ENCODE measurements at places on chromosomes 5 and 9.

DNA sequence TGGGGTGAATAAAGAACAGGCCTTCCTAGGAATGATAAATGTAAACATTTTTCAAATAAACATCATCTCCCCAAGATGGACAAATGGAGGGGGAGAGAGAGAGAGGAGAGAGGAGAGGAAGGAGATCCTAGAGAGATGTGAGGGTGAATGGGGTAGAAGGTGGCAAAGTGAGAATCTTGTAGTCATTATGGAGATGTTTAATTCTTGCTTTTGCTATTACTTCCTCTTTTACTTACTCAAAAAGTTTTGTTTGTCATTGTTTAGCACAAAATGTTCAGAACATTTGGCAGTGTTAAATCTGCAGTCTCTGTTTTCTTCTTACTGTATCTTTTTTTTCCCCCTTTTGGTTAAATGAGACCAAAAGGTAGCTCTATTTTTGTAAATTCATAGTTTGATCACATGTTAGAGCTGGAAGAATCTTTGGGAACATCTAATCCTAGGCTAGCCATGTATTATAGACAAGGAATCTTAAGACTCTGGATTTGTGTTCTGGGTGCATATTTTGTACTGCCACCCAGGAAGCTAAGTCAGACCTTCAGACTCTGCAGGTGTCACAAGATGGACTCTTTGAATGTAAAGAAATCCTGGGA is 266.1 kb downstream of the NTRK2 start:
- DNase-seq, result no peak

DNA sequence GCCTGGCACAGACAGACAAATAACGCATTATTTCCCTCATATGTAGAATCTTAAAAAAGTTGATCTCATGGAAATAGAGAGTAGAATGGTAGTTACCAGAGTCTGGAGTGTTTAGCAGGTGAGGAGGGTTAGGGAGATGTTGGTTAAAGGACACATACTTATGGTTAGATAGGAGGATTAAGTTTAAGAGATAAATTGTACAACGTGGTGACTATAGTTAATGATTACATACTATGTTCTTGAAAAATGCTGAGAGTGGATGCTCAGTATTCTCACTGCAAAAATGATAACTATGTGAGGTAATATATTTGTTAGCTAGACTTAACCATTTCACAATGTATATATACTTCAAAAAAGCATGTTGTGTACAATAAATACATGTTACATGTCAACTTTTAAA is 38.0 kb downstream of the CERT1 start:
- no peak for DNase-seq

DNA sequence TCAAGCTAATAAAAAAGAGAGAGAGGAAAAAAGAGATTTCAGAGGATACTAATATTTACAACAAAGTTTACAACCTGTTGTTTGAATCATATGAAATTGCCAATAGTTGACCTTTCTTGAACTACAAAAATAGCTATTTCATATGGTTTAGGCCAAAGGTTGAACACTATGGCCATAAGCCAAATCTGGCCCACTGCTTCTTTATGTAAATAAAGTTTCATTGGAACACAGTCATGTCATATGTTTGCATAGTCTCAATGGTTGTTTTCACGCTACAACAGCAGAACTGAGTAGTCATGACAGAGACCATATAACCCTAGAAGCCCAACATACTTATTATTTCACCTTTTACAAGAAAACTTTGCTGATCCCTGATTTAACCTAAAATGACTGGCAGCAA is 20.9 kb downstream of the SEMA5A start:
- no peak for DNase-seq

GRCh38 chr5:39638813-39639212 is 214.0 kb upstream of the DAB2 start:
- no peak for DNase-seq

- DNase-seq, result no peak
Measured at GRCh38 chr5:1967736-1968135, 85.0 kb upstream of the IRX4 start.

- DNase-seq, result no peak
Measured at GRCh38 chr9:134497283-134497860, 144.2 kb upstream of the COL5A1 start.

DNA sequence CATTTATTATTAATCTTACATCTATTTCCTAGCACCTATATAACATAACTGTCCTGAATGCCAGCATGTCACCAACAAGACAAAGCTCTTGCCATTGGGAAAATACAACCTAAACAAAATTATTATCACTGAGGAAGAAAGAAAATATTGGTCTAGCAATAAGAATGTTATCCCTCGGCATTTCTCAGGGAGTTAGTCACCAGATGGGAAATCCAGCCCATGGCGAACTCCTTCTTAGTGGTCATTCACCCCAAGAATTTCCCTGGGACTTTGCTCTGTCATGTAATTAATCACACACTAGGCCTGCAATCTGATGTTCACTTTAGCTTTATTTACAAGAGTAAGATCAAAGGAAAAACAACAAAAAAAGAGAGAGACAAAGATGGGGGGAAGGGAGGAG is 56.1 kb upstream of the TAS2R1 start:
- no peak for DNase-seq

GRCh38 chr5:106894964-106895363 is 775.8 kb downstream of the EFNA5 start:
- no peak for DNase-seq

GRCh38 chr5:39447968-39448367 is 23.2 kb upstream of the DAB2 start:
- no peak for DNase-seq

DNA sequence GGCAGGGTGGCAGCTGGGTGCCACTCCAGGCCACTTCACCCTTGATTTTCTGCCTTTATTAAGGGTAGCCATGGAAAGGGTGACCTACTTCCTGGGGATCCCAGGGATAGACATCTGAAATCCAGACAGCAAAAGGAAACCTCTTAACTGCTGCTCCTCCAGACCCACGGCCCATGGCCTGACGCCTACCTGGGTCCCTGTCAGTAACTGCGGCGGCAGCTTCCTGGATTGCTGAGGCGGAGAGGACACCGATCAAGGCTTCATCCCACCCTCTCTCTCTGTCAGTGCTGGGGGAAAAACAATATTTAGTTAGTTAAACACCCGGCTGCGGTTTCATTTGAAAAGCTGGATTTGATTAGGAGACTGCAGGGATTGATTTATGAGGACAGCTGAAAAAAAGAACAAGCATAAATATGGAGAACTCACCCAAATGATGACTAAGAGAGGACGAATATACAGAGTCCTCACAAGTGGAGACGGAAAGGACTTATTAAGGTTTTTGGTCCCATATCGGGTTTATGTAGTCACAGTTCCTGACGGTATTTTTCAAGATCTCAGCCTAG is 158.7 kb upstream of the KLF4 start:
- DNase-seq, result no peak

- no peak for DNase-seq
Measured at GRCh38 chr5:80037366-80037765, 2.2 kb downstream of the THBS4 start.

DNA sequence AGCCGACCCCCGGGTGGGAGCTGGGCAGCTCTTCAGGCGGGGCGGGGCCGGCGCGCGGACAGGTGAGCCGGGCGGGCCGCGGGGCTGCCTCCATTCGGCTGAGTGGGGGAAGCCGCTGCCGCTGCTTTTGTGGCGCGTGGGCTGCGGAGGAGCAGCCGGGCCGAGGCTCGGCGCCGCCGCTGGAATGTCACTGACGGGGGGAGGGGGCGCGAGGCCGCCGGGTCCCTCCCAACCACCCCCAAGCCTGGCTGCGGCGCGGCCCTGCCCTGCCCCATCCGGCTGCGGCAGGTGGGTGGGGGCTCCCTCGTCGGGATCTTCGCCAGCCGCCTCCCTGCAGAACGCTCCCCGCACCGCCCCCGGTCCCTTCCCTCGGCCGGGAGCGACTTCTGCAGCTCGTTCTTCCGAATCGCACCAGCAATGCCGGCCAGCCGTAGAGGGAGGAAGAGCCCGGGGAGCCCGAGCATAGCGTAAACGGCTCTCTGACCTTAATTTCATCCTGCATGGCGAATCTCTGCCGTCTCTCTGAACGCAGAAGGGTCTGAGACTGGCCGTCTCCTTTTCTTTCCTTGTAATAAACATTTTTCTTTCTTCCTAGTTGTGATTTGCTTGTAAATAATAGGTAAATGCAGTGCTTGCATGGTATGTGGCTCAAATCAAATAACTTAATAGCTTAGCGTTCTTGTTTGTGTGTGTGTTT is 505 bp downstream of the SPTAN1 start:
- no peak for DNase-seq

DNA sequence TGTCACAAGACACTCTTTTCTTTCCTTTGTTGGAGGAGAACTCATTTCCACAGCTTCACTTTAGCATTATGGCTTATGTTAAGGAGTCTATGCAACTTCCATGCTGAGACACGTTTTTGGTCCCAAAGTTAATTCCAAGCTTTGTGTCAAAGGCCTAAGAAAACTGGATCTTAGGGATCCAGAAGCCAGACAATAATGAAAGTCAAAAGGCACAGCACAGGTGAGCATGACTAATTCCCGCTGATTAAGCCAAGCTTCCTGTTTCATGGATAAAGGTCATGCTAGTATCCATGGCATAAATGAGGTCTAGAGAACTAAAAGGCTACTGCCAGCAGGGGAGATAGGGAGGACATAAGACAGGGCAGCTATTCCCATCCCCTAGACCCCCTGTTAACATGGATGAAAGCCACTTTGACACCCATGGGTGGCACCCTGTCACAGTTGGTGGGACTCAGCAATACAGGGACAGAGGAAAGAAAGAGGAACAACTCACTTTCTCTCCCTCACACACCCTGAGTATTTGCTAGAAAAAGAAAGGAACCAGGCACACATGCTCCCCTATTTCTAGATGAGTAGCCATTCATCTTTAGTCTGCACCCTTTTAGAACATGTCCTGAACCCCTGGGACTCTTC is 438.1 kb upstream of the CDH9 start:
- DNase-seq, result no peak

GRCh38 chr9:89853161-89853560 is 248.3 kb downstream of the GADD45G start:
- no peak for DNase-seq

GRCh38 chr5:67494186-67494855 is 297.7 kb upstream of the CD180 start:
- no peak for DNase-seq

GRCh38 chr9:126380447-126380846 is 53.8 kb downstream of the MVB12B start:
- no peak for DNase-seq

- no peak for DNase-seq
Measured at GRCh38 chr5:14417276-14417730, 164.3 kb upstream of the OTULINL start.

DNA sequence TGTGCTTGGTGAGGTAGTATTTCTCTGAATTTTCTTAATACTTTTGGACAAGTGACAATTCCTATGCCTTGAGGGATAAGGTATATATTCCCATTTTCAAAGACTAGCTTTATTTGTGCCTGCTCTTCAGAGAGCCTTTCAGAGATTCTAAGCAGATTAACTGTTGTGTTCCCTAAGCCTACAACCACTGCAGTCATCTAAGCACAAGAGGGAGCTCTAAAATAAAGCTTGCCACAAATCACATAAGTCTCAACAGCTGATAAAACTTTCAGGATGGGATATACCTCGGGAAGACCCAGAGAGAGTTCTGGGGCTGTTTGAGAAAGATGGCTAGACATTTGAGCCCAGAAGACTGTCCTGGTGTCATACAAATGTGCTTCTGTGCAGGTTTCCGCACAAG is 157.3 kb downstream of the CYLC2 start:
- no peak for DNase-seq

GRCh38 chr9:126797903-126798302 is 6.9 kb upstream of the ZBTB43 start:
- DNase-seq, result no peak

- no peak for DNase-seq
Measured at GRCh38 chr5:35095366-35095765, 47.6 kb upstream of the AGXT2 start.

DNA sequence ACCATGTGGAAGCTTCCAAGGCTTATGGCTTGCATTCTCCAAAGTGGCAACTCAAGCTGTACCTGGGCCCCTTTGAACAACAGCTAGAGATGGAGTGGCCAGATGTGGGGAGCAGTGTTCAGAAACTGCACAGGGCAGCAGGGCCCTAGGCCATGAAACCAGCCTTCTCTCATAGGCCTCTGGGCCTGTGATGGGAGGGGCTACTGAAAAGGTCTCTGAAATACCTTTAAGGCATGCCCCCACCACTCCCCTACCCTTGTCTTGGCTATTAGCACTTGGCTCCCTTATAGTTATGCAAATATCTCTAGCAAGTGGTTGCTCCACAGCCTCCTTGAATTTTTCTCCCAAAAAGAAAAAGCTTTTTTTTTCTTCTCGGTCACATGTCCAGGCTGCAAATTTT is 1014.6 kb downstream of the DTWD2 start:
- no peak for DNase-seq

Data from foreskin melanocyte (primary cell).